Activated CD4-positive, alpha-beta memory T cell treated with anti-CD3 and anti-CD28 coated beads, Interleukin-2, amount 10 ng/mL, durations not matched to agents 7 days and 5 days (primary cell): ENCODE measurements at places on chromosomes 3 and 15. TPM values are rescaled to one million over a fixed set of nuclear protein-coding genes. Genes with fewer than 3 reads are reported as not detected.

DNA sequence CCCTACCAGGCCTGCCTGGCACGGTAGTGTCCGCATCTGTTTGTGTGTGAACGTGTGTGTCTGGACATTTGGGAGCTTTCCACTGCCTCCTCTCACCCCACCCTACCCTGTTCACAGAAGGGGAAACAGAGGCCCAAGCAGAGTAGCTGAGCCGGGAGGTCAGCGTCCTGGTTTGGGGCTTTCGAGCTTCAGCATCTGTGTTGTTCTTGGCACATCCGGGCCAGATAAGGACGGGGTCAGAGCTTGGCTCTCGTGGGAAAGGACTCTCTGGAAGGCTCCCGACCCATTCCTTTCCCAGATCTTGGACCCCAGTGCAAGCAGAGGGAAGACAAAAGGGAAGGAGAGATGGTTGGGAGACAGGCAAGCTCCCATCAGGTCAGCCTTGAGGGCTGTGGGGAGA lies 6.3 kb upstream of the PTH1R start:
- no peak for DNase-seq

GRCh38 chr15:61830536-61831330 lies 229.5 kb downstream of the VPS13C start:
- DNase-seq: no peak

GRCh38 chr15:74158855-74159650 lies 14.5 kb upstream of the ISLR start:
- DNase-seq: no peak

DNA sequence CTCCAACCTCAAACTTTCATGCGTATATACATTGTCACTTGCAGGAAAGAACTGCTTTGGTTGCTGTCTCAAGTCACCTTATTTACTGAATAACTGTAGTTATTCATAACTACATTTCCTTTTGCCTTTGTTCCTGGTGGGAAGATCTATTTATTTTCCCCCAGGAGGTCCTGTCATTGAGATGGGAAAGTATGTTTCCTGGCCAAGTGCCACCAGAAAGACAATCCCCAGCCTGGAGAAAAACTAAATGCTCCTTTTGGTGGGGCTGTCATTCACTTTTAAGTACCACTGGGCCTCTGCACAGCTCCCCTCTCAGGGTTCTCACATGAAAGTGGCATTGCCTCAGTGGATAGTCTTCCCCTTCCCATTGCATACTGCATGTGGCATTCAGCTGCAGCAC lies 59.8 kb downstream of the LRRC3B start:
- DNase-seq: no peak

GRCh38 chr15:99439524-99439835 lies 126.3 kb upstream of the MEF2A start:
- no peak for DNase-seq

DNA sequence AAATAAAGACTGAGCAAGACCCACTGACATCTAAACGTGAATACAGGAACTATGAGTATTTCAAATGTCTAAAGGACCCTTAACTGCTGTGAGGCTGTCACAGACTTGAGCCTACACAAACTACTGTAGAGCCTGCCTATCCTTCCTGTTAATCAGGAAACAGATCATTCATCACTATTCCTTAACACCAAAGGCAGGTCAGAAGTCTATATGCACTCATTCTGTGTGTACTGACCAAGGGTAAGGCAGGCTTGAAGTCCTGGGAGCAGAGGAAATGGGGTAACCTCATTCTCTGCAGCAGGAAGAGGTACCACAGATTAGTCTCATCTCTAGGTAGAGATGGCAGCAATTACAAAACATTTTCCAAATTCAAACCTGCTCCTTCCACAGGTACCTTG lies 30.7 kb downstream of the NPTN start:
- DNase-seq: no peak

- DNase-seq: no peak
Measured at GRCh38 chr3:143307613-143308183, 188.1 kb downstream of the CHST2 start.

DNA sequence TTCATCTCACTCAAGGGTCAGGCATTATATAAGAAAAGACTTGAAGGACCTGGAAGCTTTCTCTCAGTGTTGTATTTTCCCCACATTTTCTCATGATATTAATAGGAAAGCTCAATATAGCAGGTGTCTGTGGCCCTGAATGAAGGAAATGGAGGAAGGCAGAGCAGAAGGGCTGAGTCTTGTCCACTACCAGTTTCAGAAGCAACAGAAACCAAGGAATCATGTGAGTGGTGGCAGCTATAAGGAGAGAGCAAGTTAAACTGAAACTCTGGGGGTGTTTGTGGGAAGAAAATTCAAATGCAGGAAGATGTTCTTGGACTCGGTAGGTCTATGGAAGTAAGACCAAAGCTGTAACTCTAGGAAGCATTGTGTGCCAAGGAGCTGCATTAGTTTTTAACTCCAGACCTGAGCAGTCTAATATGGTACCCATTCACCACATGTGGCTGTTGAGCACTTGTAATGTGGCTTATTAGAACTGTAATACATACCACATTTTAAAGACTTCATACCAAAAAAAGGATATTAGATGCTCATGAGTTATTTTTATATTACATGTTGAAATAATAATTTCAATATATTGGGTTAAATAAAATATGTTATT lies 278.8 kb upstream of the GADL1 start:
- DNase-seq: no peak

DNA sequence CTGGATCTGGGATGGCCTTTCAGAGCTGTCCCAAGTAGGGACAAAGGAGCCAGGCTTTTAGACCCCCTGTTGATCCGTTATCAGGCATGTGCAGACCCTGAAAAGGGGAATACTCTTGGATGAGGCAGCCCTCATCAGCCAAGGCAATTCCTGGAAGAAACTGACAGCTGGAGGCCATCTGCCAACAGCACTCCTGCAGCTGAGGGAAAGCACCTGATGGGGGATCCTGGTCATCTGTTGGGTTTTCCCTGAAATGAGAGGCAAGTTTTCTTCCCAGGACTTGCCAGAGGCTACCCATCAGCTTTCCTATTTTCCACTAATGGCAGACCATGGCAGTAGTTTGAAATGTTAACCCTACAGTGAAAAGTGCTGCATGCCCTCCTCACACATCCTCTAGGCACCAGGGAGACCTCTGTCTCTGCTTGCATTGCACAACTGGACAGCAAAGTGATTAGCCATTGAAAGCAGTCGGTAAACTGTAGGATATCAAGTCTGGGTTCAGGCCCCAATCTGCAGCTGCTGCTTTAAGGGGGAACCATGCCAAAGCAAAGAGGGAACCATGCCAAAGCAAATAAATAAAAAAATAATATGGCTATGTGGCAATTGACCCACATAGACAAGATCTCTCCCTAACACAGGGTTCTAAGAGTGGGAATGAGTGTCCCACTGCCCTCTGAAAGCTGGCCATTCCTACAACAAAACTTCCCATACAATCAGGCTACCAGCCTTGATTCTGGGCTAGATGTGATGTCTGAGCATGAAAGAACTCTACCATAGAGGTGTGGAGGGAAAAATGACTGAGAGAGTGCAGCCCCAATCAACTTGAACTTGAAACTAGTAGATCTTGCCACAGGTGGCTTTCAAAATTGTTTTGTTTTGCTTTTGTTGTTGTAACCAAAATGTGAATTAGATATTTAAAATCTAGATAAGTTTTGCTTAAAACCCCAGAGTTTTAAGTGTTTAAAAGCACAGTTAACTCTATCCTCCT lies 232.0 kb upstream of the STT3B start:
- DNase-seq: no peak

GRCh38 chr3:82229397-82229796 lies 468.0 kb upstream of the GBE1 start:
- DNase-seq: no peak

- DNase-seq: no peak
Measured at GRCh38 chr3:30435861-30436331, 170.5 kb upstream of the TGFBR2 start.

GRCh38 chr15:38134252-38134651 lies 118.4 kb upstream of the SPRED1 start:
- DNase-seq: no peak

- no peak for DNase-seq
Measured at GRCh38 chr15:31404345-31404744, 77.7 kb downstream of the KLF13 start.

DNA sequence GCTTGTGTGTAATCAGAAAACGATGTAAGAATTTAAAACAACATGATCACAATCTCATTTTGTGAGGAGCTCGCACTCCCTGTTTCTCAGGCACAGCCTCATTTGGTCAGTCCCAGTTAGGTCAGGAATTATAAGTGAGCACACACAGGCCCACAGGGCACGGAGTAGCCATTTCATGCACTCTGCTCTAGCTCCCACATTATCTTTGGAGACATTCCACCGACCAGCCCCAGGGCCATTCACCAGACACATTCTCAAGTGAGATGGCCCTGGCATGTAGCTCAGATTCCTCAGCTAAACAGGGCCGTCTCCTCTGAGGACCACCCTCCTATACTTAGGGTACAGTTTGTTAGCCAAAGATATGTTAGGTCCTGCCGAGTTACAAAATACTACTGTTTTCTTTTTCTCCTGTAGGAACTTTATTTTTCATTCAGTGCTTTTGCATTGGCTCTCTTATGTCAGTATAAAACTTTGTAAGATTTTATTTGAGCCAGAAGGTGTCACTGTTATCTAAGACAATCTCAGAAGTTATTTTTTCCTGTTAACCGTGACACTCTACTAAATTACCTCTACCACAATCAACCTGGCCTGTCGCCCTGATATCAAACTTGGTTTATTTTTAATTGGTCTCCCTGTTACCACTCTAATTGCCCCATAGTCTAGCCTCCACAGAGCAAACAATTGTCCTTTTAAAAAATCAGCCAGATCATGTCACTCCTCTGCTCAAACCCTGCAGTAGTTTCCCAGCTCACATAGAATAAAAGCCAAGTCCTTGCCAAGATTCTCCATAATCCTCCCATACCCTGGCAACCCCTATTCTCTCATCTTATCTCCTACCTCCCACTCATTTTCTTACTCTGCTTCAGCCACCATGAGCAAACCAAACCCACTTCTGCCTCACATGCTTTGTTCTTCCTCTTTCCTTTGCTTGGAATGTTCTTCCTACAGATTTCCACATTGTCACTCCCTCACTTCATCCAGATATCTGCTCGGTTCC lies 105.7 kb downstream of the PPP2R3A start:
- no peak for DNase-seq

DNA sequence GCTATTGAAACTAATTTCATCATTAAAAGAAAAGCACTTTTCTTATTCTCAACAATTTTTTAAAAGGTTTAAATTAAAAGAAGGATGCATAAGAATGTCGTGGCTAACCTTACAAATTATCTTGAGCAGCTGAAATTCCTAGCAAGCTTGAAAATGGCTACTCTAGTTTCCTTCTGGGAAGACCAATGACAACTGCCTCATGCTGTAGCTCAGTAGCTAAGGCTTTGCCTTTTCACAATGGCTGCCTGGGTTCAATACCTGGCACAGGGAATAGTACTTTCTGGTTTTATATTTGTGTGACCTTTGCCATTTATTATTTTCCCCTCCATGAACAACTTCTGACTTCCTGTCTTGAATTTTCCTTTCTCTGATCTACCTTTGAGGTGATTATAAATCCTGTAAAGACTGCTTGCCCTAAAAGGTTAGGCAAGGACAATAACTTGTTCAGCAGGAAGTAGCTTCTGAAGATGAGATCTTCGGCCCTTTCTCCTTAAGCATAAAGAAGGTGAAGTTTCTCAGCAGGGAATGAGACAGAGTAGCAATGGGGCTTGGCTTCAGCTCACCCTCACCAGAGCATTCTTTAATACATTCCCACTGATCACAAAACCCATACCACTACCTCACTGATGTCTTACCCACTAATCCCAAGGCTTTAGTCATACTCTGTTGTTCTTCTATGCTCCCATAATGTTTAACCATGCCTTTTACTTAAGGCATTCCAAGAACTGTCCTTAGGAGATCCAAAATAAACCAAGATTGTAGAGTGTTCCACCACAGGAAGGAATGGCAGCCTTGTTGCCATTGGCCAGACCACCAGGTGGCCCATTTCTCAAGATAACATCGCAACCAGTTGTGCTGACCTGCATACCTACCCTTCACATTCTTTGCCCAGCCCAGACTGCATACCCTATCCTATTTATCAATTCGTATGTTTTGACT lies 276.8 kb downstream of the ULK4 start:
- DNase-seq: no peak

GRCh38 chr15:67201136-67201535 lies 53.3 kb downstream of the AAGAB start:
- no peak for DNase-seq

DNA sequence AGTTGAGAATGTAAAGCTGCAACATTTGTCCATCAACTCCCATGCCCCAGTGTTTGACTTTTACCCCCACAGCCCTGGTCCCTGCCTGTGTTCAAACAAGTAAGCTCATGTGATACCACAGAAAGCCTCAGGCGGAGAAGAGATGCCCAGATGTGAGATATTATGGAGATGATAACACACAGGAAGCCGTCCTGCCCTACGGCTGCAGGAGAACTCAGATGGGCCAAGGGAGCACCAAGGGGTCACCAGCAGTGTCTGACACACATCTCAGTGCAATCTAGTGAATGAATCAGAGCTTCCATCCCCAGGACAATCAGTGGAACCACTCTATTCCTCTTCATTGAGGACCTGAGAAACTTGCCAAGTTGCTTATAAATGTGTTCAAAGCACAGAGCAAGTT lies 14.0 kb upstream of the SPINK8 start:
- no peak for DNase-seq

DNA sequence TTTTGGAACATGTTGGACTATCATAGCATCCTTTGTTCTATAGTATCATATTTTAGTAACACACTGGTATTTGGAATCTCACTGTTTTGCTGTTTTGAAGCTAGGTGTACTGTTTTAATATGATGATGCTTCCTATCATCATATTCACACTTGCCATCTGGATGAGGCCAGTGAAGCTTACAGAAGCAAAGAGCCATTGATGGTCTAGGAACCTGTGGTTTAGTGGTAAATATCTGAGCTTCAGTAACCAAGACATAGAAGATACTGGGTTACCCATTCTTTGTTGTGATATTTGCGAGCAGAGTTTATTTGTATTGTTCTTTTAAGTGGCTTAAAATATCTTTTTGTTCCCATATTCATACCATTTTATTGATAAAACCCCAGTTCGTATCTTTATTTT lies 304.1 kb downstream of the SATB1 start:
- no peak for DNase-seq

GRCh38 chr15:61171209-61171608 lies 57.9 kb downstream of the RORA start:
- DNase-seq: no peak

Gene GRIP2
- total RNA-seq: 0.08 TPM

Gene KY
- not detected for total RNA-seq

Gene SH2D7
- total RNA-seq: not detected

Gene PLCD1
- 36.2 TPM for total RNA-seq

Gene OCA2
- total RNA-seq: not detected
